Hindlimb muscle (tissue), 1 donor: ENCODE measurements at places on chromosomes 13 and 19.
A peak's percentile ranks its signal among the peaks of the same experiment; 100 is the strongest.

GRCh38 chr19:9151367-9151766 is 11.2 kb downstream of the ZNF317 start:
- DNase-seq: no peak

DNA sequence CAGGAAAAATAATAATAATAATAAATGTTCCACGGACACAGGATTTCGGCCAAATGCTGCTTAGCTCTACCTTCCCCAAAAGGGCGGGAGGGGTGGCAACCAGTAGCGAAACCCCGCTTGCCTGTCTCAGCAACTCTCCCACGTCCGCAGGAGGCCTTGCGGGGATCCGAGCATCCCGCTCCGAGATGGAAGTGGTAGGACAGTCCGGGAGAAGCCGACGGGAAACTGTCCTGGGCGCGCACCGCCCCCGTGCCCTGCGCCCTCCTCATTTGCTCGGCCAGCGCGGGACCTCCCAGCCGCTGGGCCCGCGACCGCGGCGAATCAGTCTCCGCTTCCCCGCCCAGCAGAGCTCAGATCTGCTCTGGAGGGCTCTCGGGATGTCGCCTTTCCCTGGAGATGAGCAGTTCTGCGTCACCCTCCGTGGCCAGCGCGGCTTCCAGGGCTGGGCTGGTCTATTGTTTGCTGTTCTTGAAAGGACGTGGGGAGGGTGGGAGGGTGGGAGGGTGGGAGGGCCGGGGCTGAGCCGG is 48.9 kb upstream of the PABPC3 start:
- DNase-seq: no peak

DNA sequence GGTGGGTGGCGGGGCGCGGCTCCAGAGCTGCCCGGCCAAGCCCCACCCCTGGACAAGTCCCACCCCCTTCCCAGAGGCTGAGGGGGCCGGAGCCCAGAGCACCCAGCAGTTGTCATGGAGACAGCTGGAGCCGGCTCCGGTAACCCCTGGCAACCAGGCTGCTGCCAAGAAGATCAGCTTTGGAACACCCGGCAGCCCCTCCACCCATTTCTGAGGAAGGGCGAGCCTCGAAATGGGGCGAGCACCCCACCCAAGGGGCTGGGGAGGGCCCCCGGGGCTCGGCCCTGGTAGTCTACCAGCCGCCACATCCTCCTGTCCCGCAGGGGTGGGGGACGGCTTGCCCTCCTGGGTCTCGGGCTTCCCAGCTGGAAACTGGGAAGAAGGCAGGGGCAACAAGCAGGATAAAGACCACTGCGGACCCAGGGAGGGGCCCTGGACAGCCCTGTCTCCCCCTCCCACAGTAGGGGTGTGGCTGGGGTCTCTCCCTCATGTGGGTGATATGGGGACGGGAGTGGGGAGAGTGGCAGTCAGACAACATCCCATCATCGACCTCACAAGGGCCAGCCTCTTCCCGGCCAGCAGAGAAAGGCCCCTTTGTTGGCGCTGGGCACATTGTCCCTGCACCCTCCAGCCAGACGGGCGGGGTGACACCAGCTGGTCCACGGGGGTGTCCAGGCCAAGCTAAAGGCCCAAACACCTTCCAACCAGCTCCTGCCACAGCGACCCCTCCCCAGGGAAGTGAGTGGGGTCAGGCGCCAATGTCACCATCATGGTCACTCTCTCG is 1.5 kb downstream of the CERS1 start:
- peak; percentile 83 for DNase-seq

DNA sequence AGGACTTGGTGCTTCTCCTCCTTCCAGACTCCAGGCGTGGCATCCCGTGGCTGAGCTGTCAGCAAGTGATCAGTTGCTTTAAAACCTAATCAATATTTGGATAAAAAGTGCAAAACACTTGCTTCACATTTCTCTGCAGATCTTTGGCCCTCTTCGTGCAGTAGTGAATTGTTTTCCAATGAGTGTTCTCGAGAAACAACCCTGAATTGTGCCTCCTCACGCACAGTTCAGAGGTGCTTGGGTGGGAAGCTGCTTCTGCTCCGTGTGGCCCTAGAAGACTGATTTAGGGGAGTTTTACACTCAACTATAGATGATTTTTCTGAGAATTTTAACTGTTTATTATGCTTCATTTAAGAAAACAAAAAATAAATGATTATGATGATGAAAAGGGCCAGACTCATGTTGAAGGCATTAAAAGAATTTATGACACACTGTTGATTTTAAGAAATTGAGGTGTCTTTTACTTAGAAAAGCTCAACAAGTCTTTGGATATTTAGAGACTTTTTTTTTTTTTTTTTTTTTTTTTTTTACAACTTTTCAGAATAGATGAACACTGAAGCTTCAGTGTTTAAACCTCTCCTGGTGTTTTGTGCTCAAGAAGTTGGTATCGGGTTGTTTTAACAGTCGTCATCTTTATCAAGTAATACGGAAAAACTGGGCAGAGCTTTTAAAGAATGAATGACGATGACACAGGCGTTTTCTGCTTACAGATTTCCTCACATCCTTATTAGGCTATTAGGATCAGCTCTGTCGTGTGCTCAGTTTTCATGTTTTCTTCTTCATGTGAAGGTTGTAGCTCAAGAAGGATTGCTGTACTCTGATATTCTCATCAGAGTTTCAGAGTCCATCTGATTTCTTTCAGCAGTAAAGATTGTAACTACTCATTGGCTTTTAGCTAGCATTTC is 39.5 kb upstream of the TEX29 start:
- DNase-seq: no peak

- DNase-seq: no peak
These were observed 440.5 kb upstream of the SGCG start for GRCh38 chr13:22740264-22740663.

- no peak for DNase-seq
These were observed 19.6 kb upstream of the NFIC start for GRCh38 chr19:3346677-3347353.
